ENCODE measurements at places on chromosomes 12 and 14. TPM values are rescaled to one million over a fixed set of nuclear protein-coding genes. Genes with fewer than 3 reads are reported as not detected.

CCDC196 gene
- total RNA-seq, result not detected

G2E3 gene
- total RNA-seq, result 17.0 TPM

TMPRSS12 gene
- total RNA-seq, result not detected

PROX2 gene
- 0.06 TPM for total RNA-seq

TRIM9 gene
- total RNA-seq, result 31.2 TPM
